Putamen (tissue), 1 donor: ENCODE measurements at places on chromosomes 12 and 14.

DNA sequence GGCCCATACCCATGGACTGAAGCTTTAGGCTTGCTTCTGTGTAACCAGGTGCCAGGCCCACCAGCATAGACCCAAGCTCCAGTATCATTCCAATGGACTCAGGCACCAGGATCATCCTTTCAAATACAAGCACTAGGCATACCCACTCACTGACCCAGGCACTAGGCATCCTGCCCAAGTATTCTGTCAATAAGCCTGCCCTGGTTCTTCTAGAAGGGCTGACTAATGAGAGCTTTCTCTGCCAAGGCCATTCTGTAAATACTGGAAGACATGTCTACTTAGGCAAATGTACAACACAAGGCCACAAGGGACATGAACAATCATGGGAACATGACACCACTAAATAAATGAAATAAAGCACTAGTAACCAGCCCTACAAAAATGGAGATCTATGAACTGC, 352.2 kb downstream of the FSCB start:
- no peak for DNase-seq

DNA sequence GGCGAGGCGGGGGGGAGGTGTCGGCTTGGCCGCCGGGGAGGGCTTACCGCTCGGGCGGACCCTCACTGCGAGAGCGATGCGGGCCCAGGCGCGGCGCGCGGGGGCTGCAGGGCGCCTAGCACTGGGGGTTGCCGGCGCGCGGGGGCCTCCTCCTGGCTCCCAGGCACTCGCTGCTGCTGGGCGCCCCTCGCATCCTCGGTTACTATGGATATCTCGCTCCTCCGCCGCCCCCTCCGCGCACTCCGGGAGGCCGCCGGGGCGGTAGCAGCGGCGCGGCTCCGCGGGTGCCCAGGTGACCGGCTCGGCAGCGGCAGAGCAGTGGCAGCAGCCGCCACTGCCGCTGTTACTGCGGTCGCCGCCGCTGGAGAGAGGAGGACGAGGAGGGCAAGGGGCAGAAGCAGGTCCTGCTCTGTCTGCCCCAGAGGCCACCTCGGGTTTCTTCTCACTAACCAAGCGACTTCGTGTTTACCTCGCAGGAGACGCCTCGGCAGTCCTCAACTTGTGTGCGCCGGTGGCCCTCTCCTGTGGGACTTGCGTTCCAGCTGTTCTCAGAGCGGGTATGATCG, 250.1 kb downstream of the APAF1 start:
- DNase-seq: peak; percentile 64

DNA sequence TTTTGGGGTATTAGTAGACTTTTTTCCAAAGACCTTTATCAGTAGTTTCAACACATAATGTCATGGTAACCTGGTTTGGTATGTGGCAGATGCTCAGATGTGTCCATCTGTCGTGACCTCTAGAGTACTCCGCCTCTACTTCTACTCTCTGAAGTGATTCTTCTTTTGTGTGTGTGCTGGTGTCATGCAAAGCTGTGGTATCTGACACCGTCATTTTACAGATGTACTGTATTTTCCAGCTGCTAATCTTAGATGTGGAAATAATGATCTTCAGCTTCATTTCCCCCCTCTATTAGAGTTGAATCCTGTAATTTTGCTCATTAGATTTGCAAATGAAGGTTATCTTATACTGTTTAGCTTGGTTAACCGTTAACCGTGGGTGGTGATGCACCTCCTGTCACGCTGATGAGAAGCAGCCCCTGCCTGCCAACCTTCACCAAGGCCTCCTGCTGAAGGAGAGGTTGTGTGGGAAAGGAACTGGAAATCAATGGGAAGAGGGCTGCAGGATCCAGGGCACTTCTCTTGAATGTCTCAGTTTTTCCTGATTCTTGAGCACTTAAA, 222.4 kb upstream of the AMIGO2 start:
- no peak for DNase-seq

DNA sequence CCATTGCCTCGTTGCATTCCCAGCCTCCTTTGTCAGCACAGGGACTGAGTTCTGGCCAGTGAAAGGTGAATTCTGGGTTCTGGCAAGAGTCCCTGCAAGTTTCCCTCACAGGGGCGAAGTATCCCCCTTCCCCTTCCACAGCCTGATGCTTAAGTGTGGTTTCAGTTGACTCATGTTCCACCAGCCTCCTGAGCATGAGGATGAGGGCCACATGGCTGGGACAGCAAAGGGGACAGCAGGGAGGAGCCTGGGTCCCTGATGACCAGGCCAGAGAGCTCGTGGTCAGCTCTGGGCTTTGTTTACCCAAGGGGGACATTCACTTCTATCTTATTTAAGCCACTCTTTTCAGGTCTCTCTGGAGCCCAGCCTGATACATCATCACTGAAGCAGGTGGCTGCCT, 36.5 kb downstream of the CACNA2D4 start:
- DNase-seq: no peak

DNA sequence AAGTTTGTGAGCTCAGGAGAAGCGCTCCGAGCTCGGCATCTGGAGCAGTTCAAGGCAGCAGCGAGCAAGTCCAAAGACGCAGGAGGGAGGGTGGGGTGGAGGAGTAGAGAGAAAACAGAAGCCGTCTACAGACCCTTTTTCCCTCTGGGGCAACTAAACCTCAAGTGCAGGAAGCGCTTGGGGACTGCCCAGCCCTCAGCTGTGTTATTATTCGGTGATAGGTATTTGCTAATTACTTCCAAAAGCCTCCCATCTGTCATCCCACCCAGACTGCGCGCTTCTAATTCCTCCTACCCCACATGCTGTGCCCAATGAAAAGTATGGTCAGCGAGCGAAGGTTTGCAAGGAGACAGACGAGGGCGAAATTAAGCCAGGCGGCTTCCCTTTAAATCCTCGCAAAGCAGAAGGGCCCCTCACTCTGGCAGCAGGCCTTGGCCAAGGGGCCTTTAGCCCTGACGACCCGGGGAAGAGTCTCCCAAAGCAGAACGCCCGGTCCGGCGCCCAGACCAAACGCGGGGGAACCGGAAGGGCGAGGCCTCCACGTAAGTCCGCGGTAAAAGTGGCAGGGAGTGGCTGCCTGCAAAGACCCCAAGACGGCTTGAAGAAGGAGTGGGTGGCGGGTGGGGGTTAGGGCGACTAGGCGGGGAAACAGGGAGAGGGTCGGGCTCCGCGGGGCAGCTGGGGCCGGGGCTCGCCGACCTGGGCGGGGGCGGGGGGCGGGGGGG, 507 bp upstream of the CD9 start:
- DNase-seq: no peak

DNA sequence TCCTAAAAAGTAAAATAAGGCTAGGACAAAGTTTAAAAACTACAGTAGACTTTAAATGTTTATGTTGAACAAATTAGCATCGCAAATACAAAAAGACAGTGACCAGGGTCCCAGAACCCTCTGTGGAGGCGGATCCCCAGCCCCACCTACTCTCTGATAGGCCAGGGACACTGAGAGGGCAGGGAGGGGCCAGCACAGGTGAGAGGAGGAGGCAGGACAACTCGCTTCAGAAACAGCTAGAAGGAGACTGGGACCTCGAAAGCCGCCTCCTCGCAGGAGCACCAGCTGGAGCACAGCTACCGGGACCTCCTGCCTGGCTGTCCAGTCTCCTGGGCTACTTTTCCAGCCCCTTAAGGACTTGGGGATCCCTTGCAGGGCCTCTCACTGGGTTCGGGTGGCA, 992 bp downstream of the DNAH10 start:
- DNase-seq: no peak

- no peak for DNase-seq
Observed at GRCh38 chr14:101481557-101481956, 79.7 kb upstream of the DIO3 start.

DNA sequence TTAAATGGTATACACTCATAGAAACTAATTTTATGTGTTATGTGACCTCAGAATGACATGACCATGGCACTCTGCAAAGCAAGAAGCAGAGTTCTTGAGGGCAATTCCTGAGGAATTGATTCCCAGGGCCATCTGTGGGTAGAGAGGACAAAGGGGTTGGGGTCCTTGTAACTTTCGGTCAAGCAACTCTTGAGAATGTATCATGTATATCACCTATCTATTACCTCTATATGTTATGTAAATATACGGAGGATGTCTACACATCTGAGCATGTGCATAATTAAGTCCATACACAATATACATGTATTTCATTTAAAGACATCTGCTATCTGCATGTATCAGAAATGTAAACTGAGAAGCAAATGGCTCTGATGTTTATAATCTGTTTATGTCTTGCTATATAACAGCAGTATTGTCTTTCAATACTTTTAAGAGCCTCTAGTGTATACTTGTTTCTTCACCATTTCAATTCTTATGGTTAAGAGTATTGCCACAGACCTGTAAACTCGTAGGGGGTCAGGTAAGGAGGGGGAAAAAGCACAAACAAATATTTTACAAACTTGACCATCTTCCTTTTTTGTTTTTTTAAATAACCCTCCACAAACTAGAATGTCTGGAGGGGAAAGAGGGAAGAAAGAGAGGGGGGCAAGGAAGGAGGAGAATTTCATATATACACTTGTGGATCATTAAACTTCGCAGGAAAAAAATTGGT, 4.5 kb downstream of the FOXA1 start:
- no peak for DNase-seq

GRCh38 chr12:69546693-69547438, 38.4 kb upstream of the CCT2 start:
- no peak for DNase-seq

DNA sequence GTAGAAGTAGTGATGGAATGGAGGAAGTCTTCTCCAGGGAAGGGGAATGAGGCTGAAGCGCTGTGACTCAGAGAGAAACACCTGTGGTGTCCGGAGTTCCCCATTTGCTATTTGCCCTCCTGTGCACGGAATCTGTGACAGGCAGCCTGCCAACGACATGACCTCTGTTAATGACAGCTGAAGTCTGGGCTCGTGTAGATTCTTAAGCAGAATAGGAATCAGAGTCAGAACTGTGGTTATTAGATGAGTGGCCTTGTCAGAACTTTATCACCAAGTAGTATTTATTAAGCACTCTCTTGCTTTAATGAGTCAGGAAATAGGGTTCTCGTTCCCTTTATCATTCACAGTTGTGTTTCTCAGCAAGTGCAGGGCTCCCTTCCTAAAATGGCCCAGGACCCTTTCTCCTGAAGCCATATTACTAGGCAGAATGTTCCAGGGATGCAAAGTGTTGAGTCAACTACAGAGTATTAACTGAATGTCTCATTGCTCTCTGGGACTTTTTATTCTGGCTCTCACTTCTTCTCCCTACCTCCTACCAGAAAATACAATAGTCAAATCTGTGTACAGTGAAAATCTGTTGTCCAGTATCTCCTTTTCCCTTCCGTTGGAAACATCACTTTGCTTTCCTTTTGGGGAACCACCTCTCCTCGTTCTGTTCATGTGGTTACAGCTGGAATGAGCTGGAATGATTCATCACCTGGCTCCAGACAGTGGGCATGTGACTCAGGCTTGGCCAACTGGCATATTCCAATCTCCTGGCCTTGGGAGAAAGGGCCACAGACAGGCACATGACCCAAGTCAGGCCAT, 77.8 kb upstream of the MAX start:
- no peak for DNase-seq

GRCh38 chr12:99332936-99333591, 314.5 kb upstream of the GARIN6 start:
- DNase-seq: no peak

DNA sequence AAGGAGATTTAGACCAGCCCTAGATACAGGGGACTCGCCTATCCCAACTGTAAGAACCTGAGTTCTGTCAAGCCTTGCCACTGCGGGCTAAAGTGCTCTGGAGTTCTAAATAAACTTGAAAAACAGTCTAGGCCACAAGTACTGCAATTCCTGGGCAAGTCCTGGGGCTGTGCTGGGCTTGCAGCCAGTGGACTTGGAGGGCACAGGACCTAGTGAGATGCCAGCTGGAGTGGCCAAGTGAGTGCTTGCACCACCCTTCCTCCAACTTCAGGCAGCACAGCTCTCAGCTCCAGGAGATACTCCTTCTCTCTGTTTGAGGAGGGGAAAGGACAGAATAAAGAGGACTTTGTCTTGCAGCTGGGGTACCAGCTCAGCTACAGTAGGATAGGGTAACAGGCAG, 307.6 kb upstream of the FBXO33 start:
- DNase-seq: peak; percentile 49

DNA sequence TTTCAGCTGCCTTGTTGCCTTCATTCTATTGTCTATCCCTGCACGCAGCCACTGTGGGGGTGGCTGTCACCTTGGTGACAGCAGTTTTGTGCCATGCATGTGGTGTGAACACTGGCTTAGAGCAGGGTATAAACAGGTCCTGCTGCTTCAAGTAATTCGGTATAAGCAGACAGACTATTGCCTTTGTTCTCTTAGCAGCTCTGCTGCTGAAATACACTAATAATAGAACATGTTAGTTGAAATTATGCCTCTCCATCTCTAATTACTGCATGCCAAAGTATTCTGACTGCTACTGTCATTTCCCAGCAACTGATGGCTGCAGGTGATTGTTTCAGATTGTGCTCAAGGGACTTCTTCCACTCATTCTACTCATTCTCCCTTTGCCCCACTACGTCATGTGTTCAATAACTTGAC, 34.6 kb downstream of the PTPRO start:
- no peak for DNase-seq

DNA sequence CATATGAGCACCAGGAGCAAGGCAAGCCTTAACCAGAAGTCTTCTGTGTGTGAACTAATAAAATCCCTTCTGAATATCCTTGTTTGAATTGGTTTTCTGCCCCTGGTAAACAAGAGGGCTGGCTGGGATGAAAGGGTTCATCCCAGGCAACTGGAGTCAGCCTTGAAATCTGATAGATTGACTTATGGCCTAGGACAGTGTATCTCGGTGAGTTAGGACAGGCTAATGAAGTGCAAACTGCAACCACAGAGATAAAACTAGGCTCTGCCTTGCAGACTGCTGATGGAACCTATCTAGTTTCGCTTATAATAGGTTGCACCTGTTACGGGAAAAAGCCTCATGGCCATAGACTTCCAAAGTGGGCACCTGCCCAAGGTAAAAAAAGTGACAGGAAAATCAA, 451.9 kb upstream of the NOVA1 start:
- DNase-seq: no peak

DNA sequence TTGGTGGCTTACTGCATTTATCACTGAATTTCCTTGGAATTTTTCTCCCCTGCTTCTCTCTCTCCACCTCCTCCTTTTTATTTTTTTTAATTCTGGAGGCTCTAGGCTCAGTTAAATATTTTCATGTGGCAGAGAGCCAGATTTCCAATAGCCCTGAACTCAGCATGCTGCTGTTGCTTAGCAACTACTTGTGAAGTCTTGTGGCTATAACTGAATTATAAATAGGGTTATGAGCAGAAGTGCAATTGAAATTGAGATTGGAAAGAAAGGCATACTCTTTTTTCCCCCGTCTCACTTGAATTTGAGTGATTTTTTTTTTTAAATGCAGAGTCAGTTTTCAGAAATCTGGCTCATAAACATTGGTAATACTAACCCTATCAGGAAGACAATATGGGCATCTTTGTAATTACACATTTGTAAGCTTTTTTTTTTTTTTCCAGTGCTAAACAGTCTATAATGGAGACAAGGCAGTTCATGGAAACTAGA, 38.3 kb downstream of the ATF7IP start:
- peak; percentile 58 for DNase-seq
